ENCODE measurements at places on chromosomes 16 and 17.

- no peak for DNase-seq
- no peak overlapping the region for H3K4me3 ChIP-seq
- H3K27ac ChIP-seq, result no peak overlapping the region
- peaks cover 32% of the 10 kb centered on the region for H3K4me1 ChIP-seq
- H3K36me3 ChIP-seq, result no peaks in the 10 kb centered on the region
Observed at GRCh38 chr17:7993972-7994589, 8.3 kb upstream of the GUCY2D start.

DNA sequence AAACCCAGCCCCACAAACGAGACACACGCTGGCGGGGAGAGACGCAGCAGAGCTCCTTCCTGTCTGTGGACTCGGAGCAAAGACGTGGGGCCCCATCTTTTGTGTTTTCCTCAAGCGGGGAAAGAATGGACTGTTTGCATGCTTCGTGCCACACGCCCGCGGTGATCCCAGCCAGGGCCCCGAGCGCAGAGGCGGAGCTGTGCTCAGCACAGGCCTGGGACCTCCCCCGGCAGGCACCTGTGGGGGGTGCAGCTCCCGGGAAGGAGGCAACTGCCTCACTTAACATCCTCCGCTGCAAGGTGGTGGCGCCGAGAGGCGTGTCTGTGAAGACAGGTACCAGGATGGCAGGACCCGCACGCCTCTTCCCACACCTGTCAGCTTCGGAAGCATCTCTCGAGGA lies 19.1 kb downstream of the TRARG1 start:
- DNase-seq, result peak; percentile 59
- H3K36me3 ChIP-seq, result peaks cover under 1% of the 10 kb centered on the region
- peaks cover 60% of the 10 kb centered on the region for H3K4me1 ChIP-seq
- peak overlapping the region; percentile 36 for H3K4me3 ChIP-seq
- peaks cover 12% of the 10 kb centered on the region for H3K27me3 ChIP-seq
- peak overlapping the region; percentile 46 for H3K27ac ChIP-seq

DNA sequence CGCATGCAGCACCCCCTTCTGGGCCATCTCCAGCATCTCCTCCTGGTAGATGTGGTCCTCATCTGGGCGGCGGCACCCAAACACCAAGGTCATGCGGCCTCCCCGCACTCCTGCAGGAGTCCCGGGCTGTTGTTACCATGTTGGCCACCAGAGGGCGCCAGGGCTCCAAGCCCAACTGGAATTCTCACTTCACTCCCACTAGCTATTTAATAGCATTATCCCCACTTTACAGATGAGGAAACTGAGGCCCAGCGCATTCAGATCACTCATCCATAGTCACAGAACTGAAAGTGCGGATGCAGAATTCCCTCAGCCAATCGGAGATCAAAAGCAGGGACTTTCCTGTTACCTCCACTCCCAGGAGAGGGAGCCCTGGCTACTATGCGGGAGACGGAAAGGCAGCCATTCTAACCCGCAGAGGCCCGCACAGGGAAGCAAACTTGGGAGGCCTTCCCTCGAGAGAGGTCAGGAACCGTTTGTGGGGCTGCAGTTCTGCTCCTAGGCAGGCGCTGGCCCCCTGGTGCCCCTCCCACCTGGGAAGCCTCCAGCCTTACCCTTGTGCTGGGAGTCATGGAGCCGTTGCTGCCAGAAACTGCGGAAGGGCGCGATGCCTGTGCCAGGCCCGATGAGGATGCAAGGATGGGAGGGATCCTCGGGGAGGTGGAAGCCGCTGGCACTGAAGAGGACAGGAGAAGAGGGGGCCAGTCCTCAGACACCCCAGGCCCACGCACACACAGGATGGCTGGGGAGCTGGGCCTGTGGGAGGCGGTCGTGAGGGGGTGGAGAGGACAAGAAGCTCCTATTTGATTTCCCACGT lies 40.1 kb downstream of the NOS2 start:
- no peak overlapping the region for H3K27ac ChIP-seq
- no peak overlapping the region for H3K4me3 ChIP-seq
- H3K27me3 ChIP-seq, result no peaks in the 10 kb centered on the region
- H3K36me3 ChIP-seq, result no peaks in the 10 kb centered on the region

GRCh38 chr16:82092711-82093110 lies 57.7 kb downstream of the HSD17B2 start:
- peaks cover 10% of the 10 kb centered on the region for H3K4me1 ChIP-seq
- peaks cover 6% of the 10 kb centered on the region for H3K27me3 ChIP-seq
- H3K4me3 ChIP-seq, result no peak overlapping the region
- no peak for DNase-seq
- no peak overlapping the region for H3K27ac ChIP-seq

- no peaks in the 10 kb centered on the region for H3K36me3 ChIP-seq
- H3K4me1 ChIP-seq, result no peaks in the 10 kb centered on the region
- no peak overlapping the region for H3K4me3 ChIP-seq
- DNase-seq, result no peak
- H3K27ac ChIP-seq, result no peak overlapping the region
Observed at GRCh38 chr17:17538417-17539391, 42.5 kb upstream of the RASD1 start.

- H3K27ac ChIP-seq, result peak overlapping the region; percentile 60
- H3K4me1 ChIP-seq, result peaks cover 68% of the 10 kb centered on the region
- H3K27me3 ChIP-seq, result peaks cover 3% of the 10 kb centered on the region
- DNase-seq, result no peak
Observed at GRCh38 chr17:50908140-50908859, 42.1 kb upstream of the TOB1 start.

- no peaks in the 10 kb centered on the region for H3K27me3 ChIP-seq
- peaks cover 5% of the 10 kb centered on the region for H3K36me3 ChIP-seq
- peaks cover 46% of the 10 kb centered on the region for H3K4me1 ChIP-seq
- no peak for DNase-seq
Observed at GRCh38 chr17:41932816-41933389, 2.5 kb downstream of the ODAD4 start.

Data from activated CD8-positive, alpha-beta T cell treated with anti-CD3 and anti-CD28 coated beads, Interleukin-2, amount 10 ng/mL, durations not matched to agents 7 days and 5 days (primary cell).